ENCODE measurements at places on chromosomes 5 and 9.

GRCh38 chr5:102749416-102750030 is 5.6 kb upstream of the PAM start:
- DNase-seq: no peak

GRCh38 chr5:991472-992267 is 16.9 kb upstream of the NKD2 start:
- DNase-seq: no peak

DNA sequence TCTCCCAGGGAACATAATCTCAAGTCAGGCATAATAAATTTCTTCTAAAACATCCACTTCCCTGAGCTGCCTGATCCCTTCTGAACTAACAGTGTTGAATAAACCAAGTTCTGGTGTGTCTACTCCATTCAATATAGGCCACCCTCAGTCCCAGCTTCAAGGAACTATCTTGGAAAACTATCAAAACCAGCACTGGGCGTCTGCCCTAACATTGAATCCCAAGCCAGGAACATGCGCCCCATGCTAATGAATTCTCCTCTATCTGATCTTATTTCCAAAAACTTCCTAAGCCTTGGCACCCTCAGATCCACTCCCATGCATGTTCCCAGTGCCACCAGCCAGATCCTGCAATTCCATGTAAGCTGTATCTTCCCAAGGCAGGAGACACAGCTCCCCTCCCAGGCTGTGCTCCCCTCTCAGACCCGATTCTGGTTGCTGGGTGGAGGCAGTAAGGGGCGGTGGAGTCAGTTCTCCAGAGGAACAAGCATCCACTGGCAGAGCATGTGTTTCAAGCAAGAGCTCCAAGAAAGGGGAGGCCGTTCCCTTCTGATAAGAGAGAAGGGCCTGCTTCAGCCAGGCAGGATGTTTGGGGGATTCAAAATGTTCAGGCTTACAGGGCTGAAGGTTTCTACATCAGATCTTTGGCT is 13.1 kb upstream of the FOXI1 start:
- DNase-seq: no peak

DNA sequence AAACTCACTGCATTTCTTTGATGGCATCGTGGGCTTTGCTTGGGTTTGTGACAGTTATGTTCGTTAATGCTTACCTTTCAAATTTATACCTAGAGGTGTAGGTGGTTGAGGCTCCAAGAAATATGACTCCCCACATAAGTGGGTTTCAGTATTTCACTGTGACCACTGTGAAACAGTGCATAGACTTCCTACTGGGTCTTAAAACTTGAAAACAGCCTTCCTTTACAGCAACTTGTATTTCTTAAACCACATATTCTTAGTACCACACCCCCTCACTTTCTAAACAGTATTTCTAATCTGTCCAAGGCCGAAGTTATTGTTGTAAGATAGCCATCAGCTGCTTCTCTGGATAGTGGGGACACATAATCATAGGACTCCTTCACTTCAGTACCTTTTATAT is 48.3 kb downstream of the TMEFF1 start:
- no peak for DNase-seq

All from stimulated activated CD4-positive, alpha-beta T cell treated with anti-CD3 and anti-CD28 coated beads, Interleukin-12 subunit alpha, Interleukin-12 subunit beta, amount 100 ng/mL, for 24 hours (primary cell).